OCI-LY7 (cell line): ENCODE measurements at places on chromosomes 5 and 9.

DNA sequence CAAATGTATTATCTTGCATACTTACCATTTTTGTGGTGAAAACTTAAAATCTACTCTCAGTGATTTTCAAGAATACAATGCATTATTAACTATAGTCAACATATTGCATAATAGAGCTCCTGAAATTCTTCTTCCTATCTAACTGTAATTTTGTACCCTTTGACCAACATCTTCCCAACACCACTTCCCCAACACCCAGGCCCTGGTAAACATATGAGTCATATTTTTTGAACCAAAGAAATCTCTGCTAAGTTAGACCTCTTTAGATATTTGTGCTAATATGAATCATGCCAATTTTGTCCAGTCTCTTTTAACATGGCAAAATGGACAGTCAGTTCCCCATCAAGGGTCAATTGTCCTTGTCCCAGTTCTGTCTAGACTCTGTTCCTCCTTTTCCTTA is 18.5 kb upstream of the RGS7BP start:
- no peak for DNase-seq

DNA sequence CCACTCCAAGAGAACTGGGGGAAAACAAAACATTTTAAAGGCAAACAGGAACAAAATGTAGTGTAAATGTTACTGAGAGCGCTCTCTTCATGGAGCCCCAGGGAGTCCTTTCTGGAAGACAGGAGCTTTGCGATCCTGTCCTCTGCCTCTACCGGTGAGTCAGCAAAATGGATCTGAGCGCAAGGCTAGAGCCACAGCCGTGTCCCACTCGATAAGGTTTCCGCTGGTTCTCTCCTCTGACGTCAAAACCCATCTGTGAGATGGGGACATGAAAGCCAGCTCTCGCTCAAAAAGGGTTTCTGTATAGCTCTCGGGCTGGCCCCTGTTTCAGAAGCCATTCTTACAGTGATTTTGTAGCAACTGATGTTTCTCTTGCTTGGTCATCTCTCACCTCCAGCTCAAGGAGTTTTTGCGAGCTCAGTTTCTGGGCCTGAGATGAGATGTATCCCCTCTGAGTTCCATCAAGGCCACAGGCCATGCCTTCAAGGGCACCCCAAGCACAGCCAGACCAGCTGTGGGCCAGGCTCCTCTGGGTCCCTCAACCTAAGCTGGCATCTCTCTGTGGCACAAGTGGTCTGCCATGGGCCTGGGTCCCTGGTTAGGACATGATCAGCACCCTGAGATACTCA is 101.6 kb downstream of the FSTL4 start:
- DNase-seq: no peak

- DNase-seq: no peak
Observed at GRCh38 chr9:116420993-116421538, 266.0 kb upstream of the TRIM32 start.

- DNase-seq: no peak
Observed at GRCh38 chr9:113567361-113568080, 104.0 kb downstream of the RGS3 start.

GRCh38 chr9:117672369-117672768 is 31.8 kb upstream of the TLR4 start:
- DNase-seq: no peak

DNA sequence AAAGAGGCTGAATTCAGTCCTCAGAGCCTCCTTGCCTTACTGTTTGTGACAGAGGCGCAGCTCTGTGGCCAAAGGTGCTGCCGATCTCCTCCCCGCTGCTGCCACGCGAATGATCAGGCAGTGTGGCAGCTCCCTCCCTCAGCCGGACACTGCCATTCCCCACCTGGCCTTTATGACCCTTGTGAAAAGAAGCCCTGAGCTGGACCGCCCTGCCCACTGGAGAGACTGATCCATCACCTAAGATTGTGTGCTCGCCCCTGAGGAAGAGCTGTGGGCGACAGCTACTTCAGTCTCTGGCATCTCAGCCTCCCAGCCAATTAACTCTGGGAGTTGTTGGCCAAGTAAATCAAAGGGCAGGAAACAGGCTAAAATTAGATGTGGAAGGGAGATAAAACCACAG is 90.9 kb downstream of the CARTPT start:
- no peak for DNase-seq

DNA sequence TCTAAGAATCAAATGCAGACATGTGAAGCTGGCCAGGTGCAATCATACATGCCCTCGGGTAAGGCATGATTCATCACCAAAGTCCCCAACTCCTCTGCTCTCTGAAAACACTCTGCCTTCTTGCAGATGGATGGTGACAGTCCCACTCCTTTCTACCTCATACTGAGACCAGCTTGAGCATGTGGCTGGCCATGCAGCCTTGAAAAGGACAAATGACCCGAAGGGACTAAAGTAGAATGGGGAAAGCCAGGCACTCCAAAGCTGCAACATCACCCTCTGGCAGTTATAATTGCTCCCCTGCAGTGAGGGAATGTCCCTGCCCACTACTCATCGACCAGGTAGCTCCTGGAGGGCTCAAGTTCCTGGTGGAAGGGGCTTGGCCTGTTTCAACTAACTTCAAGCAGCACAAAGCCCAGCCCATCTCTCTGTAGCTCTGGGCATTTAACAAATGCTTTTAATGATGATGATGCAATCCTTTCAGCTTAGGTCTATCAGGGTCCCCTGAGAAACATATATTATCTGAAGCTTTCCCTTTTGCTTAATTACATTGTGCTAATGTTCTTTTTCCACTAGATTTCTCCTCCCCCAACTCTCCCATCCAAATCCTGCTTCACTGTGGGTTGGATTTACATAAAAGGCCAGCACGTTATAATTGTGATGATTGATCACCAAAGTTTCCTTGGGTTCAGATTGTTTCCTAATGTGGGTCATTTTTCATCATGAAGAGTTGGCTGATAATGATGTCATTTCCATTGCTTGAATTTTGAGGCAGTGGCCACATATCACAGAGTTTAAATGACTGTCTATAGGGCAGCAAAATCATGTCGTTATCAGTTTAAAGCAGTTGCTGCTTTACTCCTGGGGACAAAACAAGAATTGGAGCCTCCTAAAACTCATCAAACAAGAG is 436.5 kb upstream of the SLC30A5 start:
- DNase-seq: no peak

- no peak for DNase-seq
Observed at GRCh38 chr5:109230369-109230768, 179.4 kb downstream of the PJA2 start.

GRCh38 chr9:134724912-134725604 is 83.5 kb downstream of the COL5A1 start:
- DNase-seq: no peak

DNA sequence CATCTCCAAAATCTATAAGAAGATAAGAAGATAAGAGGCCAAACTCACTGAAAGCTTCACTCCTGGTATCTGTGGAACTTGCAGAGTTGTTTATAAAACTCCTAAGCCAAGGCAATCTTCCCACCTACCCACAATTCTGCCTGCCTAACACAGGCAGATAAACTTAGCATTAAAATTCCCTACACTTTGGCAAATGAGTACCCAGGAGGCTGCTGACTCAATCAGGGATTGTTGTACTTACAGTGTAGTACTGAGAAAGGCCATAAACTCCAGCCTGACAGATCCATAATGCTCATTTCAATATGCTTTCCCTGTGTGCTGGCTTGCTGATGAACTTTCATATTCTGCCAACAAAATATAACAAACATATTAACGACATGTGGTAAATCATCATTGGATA is 725.2 kb downstream of the BRINP1 start:
- no peak for DNase-seq

- DNase-seq: no peak
Observed at GRCh38 chr5:38531518-38531917, 24.9 kb downstream of the LIFR start.

GRCh38 chr5:68139611-68140441 is 75.7 kb upstream of the PIK3R1 start:
- no peak for DNase-seq

DNA sequence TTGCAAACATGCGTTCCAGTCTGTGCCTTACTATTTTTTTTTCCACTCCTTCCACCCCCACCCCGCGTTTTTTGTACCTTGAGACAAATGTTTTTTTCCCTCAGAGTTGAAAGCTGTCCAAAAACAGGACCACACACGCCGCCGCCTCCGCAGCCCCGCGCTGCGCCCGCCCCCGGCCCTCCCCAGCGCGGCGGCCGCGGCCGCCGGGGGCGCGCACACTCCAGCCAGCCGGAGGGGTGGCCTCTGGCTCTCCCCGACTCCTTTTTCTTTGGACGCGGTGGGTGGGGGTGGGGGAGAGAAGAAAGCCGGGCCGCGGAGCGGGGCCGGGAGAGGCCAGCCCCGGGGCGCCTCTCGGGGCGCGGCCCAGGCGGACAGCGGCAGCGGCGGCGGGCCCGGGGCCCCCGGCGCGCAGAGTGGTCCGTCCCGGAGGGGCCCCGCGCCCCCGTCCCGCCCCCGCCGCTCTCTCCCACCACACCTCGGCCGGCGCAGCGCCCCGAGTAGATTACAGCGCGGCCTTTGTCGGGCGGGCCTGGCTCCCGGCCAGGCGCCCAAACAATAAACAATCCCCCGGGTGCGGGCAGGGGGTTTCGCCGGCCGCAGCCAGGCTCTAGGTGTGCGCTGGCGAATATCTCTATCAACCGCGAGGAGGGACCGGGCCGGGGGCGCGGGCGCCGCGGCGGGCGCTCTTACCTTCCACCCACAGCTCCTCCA is 10.9 kb downstream of the PTCH1 start:
- peak; percentile 81 for DNase-seq

DNA sequence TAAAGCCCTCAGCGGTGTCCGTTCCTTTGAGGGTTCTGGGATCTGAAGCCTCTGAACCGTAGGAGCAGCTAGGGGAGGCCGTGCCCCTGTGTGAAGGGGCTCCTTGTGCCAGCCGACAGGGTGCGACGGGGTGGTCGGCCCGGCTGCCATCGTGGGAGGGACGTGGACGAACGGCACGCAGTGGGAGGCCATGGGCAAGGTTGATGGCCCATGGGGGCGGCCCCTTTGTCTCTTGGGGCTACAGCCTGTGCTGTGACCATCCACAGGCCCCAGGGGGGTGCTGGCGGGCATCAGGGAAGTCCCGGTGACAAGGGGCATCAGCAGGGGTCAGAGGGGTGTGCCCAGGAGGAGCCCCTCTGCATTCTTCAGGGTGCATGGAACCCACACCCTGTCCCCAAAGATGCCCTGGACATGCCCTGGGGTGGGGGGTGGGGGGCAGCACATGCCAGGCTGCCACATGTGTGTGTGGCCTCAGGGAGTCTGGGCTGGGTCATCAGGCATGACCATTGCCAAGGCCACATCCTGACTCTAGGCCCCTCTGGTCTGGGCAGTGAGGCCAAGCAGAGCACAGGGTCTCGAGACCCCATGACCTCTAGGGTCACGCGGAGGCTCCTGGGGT is 49.6 kb upstream of the CACNA1B start:
- DNase-seq: no peak

GRCh38 chr5:133409210-133409674 is 203.1 kb downstream of the FSTL4 start:
- no peak for DNase-seq

DNA sequence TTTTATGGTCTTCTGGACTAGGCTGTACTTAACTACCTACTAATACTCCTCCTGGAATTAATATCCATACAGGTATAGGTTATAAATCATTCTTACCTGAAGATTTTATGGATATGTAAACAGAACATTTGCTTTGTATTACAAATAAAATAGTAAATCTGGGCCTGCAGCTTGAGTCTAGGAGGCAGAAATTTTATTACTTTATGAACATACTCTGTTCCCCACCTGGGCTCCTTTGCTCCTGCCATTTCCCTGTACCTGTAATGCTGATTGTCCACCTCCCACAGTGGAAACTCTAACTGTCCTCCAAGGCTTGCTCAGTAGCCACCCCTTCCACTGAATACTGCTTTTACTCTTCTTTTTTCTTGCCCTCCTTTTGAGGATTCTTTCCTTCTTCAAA is 108.0 kb downstream of the PAM start:
- DNase-seq: no peak

DNA sequence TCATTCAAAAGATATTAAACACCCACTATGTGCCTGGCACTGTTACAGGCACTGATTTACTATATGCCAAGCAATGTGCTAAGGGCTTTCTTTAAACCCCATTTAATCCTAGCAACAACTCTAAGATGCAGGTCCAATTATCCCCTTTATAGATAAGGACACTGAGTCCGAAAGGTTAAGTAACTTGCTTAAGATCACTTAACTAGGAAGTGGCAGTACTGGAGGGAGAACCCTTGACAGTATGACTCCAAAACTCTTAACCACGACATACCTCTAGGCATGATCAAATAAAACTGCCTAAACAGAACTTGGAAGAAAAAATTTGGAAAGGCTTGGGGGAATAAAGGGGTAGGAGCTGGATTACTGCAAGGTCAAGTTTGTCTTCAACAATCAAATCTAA is 1.7 kb downstream of the RAB14 start:
- DNase-seq: no peak

- DNase-seq: no peak
Observed at GRCh38 chr5:171623551-171624097, 162.0 kb upstream of the SMIM23 start.

DNA sequence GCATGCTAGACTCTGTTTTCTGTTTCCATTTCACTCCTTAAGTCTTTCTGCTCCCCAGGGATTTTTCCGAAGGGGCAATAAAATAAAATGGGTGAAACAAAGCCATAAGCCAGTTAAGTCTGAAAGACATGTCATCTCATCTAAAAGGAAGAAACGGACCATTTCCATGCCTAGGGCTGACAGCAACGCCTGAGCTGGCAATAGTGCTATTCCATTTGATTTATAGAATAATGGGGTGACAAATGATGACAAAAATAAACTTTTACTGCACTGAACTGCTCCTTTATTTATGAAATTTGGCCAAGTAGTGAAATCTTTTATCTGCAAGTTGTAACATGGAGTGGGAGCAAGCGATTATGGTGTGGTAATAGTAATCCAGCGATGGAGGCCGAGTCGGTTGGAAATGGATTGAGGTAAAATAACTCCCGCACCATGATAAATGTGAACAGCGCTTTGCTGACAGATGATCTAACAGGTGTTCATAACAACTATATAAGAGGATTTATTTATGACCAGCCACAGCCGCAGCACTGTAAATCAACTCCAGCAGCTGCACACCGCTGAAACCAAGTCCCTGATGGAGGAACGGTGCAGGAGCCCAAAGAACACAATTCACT is 219.8 kb upstream of the TBCA start:
- no peak for DNase-seq

DNA sequence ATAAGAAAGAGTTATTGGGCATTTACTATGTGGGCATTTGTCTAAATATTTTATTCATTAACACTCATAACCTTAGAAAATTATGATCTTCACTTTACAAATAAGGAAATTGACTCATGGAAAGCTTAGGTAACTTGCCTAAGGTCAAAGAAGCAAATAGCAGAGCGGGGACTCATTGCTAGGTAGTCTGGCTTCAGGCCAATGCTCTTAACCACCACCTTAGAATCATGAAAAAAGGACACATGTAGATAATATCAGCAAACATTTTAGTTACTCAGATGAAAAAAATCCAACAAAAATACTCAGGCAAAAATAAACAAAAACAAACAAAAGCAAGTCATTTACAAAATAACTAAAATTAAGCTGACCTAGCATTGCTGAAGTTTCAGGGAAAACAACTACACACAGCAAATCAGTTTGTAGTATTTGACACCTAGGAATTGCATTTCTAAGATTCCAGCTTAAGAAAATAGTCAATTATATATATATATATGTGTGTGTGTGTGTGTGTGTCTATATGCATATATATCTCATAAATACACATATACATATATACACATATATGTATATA is 166.0 kb downstream of the HMHB1 start:
- DNase-seq: no peak
